ENCODE measurements at places on chromosomes 12 and 14.

DNA sequence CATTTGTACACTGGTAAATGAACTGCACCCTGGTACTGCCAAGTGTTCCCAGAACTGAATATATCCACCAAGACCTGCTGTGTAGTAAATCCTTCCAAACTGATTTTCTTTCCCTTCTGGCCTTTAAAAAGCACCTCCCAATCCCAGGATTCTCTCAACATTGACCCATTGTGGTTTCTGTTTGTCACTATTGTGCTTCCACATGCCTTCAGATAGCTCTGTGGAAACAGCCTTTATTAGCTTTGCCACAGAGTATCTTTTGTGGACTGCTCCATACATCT, 949 bp upstream of the KIF21A start:
- DNase-seq = no peak

GRCh38 chr12:15116086-15116485, 105.1 kb downstream of the RERG start:
- peak; percentile 24 for DNase-seq

- peak; percentile 17 for DNase-seq
Observed at GRCh38 chr12:71392521-71393145, 47.0 kb upstream of the LGR5 start.

DNA sequence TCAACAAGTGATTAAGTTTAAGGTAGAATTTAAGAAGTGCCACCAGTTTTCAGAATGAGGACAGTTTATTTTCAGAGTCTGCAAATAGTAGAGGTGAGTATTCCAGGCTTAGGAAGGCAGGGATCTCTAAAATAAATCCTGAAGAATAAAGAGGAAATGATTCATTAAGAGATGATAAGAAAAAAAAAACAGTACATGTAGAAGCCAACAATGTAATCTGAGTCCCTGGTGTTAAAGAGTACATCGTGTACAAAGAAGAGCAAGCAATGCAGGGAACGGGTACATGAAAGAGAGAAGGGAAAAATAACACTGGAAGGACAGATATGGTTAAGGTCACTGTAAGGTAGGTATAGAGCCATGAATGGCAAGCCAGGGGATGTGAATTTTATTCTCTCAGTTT, 95.2 kb upstream of the FOXG1 start:
- no peak for DNase-seq

DNA sequence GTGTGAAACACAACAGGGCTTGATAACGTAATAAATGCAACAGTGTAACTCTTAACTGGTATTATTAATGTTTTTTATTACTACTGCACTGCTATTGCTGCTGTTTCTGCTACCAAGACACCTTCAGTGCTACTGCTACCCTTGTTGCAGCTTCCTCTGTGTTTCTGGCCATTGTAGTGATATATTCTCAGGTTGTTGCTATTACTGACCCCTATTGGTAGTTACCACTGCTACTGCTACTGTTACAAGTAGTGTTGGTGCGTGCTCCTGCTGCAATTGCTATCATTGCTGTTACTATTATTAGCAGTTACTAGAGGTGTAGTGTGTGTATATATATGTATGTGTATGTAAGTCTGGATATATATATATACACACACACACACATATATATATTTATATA, 87.2 kb upstream of the PTPRB start:
- no peak for DNase-seq

DNA sequence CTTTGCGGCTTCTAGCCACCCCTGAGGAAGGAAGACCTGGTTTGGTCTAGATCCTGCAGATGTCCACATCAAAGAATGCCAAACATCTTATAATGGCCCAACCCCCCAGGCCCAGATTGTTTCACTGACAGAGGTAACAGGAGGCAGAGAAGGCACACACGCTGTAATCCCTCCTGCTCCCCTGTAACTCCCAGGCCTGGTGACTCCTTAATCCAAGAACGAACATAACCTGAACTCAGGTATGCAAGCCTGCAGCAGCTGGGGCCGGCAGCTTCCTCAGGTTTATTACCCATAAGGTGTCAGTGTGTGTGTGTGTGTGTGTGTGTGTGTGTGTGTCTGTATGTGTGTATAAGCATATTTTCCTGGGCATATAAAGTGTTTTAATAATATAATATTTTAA, 52.7 kb downstream of the ERH start:
- DNase-seq = no peak

DNA sequence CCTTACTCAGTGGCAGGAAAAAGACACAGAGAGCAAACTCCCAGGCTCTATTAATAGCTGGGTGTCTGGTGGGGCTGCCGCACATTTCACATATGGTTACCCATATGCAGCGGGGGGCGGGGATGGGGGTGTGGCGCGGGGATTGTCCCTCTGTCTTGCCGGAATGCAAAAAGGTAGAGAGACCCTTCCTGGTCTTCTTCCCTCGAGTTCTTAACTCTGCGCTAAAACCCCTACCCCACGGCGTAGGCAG, 1.7 kb downstream of the PRMT8 start:
- no peak for DNase-seq

GRCh38 chr14:49953196-49953595, 60.3 kb downstream of the ARF6 start:
- no peak for DNase-seq

DNA sequence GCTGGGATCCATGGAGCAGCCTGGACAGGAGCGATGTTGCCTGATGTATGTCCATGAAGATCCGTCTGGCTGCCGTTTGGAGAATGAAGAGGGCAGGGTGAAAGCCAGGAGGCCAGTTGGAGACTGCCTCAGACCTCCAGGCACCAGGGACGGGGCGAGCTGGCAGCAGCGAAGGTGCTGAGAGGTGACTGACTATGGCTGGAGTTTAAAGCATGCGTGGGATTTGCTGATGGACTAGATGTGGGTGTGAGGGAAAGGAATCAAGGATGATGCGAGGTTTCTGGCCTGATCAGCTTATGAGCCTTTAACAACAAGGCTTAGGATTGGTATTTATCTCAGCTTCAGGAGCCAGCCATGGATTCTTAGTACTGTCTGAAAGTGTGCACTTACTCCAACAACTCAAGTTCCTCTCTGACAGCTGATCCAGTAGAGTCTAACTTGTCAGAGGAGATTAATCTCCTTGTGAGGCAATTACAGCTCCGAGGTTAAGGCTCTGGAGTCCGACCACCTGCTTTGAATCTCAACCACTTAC, 49.4 kb downstream of the DYNC1H1 start:
- no peak for DNase-seq

DNA sequence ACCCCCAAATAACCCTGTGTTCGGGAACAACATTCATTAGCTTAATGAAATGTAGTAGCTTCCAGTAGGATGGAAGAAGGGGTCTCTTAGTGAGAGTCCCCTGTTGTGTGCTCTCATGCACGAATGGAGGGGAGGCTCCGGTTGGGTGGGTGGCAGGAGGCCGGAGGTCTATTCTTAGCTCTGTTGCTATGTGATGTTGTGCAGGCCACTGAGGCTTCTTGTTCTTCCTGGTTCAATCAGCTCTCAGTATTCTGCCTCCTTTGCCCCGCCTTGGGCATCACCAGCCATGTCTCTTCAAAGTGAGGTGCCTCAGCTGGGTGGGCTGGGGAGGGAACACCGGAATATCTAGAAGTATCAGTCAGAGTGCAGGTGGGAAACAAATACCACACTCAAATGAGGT, 50.8 kb downstream of the KCNA1 start:
- no peak for DNase-seq

GRCh38 chr12:94690198-94690771, 39.9 kb upstream of the TMCC3 start:
- DNase-seq = peak; percentile 16

- DNase-seq = no peak
Observed at GRCh38 chr14:58439476-58439875, 12.0 kb downstream of the KIAA0586 start.

GRCh38 chr14:89058697-89059096, 234.2 kb downstream of the TTC8 start:
- DNase-seq = no peak

DNA sequence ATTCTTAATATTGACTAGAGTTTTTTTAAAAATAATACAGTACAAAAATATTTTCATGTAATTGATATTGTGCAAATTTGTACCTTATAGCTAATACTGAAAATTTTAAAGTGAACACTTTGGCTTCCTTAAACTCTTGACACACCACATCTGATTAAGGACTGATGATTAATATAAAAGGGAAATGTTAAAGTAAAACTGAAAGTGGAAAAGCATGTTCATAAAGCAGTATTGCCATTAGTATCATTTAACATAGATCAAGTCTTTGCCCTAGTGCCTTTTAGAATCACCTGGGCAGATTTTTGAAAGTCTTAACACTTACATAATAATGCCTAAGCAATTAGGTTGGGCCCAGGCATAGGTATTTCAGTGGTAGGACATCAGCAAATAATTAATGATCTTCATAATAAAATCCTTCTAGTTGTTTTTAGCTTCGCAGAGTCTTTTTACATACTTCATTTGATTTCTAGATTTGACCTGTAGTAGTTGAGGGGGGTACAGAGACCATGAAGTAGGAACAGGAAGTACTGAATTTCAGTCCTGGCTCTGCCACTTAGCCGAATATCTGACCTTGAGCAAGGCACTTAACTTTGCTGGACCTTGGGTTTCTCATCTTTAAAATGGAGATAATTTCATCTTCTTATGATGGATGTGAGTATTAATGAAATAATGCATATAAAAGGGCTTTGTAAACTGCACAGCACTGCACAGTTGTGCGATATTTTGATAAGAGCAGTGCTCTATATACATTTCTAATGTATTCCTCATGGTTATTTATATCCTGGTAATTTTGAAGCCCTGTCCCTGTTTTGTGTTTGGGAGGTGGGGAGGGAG, 43.7 kb downstream of the MARK3 start:
- DNase-seq = no peak

GRCh38 chr12:94158666-94159065, 10.3 kb downstream of the PLXNC1 start:
- DNase-seq = no peak

DNA sequence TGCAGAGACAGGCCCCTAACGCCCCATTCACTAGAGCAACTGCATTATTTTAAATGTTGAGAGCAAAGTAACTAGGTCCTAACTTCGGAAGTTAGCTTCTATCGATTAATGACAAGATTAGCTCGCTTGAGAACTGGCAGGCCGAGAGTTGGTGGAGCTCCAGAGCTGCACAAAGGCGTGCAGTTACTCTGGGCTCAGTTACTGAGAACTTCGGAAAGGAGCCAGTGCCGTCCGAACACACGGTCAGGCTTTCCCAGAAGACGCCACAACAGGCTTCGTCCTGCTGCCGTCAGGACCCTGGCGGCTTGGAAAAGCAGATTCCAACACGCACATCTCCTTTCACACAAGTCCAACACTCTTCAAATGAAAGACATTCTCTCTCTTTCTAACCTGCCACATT, 45.4 kb upstream of the TESC start:
- DNase-seq = no peak

- no peak for DNase-seq
Observed at GRCh38 chr14:98163873-98164272, 1108.1 kb downstream of the BCL11B start.

DNA sequence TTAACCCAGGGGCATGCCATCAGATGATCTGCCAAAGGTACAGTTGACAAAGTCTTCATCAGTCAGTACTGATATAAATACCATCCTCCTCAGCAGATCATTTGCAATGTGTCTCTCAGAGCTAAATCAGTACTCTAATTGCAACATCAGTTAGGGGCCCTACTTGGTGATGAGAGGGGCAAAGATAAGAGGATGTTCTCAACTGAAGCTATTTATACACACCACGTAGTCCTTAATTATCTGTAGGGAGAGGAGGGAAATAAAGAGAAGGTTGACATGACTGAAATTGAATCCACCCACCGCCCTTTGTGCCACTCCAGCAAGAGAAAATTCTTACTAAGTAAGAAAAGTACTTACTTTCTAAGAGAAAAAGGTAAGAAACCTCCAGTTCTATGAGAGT, 157.8 kb upstream of the NUDT4 start:
- DNase-seq = no peak
